Lung (tissue), 17 donors: ENCODE measurements at places on chromosomes 12 and 14. TPM values are rescaled to one million over a fixed set of nuclear protein-coding genes. Genes with fewer than 3 reads are reported as not detected.

NRXN3 gene
- 2.1 TPM for polyA plus RNA-seq

MORN3 gene
- polyA plus RNA-seq, result 2.8 TPM

- DNase-seq, result no peak
These were observed 7.1 kb downstream of the ASB2 start for GRCh38 chr14:93969082-93969828.

CRIP1 gene
- polyA plus RNA-seq, result 465 TPM

- no peak for DNase-seq
These were observed 749 bp downstream of the GALNT6 start for GRCh38 chr12:51390457-51390856.

NKX2-1 gene
- polyA plus RNA-seq, result 53.4 TPM
